Left renal cortex interstitium (tissue), 4 donors: ENCODE measurements at places on chromosomes 1 and 21. TPM values are rescaled to one million over a fixed set of nuclear protein-coding genes. Genes with fewer than 3 reads are reported as not detected.

The CYP4Z1 gene
- polyA plus RNA-seq = 0.66 TPM

- DNase-seq = no peak
Observed at GRCh38 chr1:161966067-161966466, 57.6 kb downstream of the OLFML2B start.

- no peak for DNase-seq
Observed at GRCh38 chr1:112063781-112064728, 74.6 kb upstream of the KCND3 start.

DNA sequence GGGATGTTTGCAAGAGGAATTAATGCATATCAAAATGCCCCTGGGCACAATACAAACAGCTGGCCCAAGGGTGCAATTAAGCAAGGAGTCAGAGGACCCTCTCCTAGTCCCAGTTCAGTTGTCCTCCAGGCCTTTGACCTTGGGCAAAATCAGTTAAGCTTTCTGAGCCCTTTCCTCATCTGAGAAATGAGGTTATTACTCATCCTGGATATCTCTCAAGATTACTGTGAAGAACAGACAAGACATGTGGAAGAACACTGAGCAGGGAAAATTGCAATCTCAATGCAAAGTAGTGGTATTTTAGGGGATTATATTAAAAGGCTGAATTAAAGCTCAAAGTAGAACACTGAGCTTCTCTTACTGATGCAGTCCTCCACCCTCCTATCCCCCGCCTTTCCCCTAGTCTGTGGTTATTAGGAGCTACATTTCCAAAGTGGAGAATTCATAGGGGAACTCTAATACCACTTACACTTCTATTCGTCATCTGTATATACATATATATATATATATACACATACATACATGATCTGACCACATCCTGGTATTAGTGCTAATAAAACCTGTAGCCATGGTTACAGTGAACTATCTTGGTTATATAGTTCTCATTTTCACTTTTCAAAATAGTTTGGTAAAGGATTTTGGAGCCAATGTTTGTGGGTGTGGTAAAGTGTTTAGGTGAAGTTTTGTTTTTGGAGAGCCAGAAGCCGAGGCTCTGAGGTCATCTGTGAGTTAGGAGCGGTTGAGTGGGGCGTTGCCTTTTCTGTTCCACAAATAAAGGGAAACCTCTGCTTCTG lies 18.1 kb downstream of the KIAA0040 start:
- no peak for DNase-seq

DNA sequence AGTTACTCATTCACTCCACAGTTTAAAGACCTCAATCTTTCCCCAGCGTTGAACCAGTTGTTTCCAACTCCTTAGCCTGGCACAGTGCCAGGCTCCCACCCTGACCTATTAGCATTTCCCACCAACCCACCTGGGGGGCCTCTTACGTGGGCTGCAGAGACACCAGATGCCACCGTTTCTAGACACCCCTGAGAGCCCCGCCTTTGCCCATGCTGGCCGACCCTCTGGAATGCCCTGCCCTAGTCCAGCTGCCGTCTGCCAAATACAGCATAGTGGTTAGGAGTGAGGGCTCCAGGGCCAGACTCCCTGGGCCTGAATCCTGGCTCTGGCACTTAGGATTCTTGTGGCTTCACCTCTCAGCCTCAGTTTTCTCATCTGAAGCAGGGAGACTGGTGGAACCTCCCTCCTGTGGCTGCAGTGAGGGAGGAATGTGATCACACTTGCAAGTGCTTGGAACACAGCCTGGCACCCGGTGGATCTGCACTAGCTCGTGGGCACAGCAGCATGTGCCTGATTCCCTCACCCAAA lies 65.2 kb downstream of the TMCO4 start:
- no peak for DNase-seq

GRCh38 chr1:167905182-167905581 lies 8.8 kb downstream of the ADCY10 start:
- no peak for DNase-seq

- no peak for DNase-seq
Observed at GRCh38 chr1:110084227-110085078, 14.0 kb upstream of the ALX3 start.

The SRP9 gene
- 360 TPM for polyA plus RNA-seq

The SUSD4 gene
- polyA plus RNA-seq = 18.0 TPM

- DNase-seq = no peak
Observed at GRCh38 chr1:90579212-90579802, 137.8 kb downstream of the BARHL2 start.

The ELF3 gene
- polyA plus RNA-seq = 79.7 TPM

The OPRD1 gene
- 0.25 TPM for polyA plus RNA-seq

- no peak for DNase-seq
Observed at GRCh38 chr1:100883963-100884362, 10.7 kb downstream of the EXTL2 start.

DNA sequence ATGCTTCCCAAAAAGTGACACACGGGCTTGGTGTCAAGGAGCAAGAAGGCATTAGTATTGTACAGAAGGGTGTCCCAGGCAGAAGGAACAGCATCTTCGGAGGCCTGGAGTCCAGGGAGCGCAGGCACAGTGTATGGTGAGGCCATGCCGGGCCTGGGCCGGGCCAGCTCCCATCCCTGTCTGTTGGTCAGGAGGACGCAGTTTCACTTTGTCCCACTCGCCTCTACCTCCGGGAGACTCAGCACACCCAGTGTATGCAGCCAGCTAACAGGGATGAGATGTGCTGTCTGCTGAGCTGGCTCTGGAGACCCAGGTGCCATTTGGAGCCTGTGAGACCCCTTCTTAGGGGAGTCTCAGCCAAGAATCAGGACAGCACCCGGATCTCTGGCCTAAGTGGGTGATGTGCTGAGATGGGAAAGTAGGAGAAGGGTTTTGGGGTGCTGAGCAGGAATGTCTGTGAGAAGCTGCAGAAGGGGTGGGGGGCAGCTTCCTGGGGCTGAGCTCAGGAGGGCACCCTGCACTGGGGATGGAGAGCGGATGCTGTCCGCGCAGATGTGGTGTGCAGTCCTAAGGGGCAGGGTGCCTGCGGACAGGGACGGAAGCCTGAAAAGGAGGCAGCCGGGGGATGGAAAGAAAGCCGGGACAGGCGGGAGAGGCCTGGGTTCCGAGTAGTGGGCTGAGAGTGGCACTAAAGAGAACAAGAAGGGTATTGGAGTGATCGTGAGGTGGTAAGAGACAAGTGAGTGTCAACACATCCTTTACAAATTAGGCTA lies 25.7 kb downstream of the DMRTB1 start:
- DNase-seq = no peak

GRCh38 chr1:168504064-168504837 lies 39.5 kb downstream of the XCL2 start:
- DNase-seq = no peak

DNA sequence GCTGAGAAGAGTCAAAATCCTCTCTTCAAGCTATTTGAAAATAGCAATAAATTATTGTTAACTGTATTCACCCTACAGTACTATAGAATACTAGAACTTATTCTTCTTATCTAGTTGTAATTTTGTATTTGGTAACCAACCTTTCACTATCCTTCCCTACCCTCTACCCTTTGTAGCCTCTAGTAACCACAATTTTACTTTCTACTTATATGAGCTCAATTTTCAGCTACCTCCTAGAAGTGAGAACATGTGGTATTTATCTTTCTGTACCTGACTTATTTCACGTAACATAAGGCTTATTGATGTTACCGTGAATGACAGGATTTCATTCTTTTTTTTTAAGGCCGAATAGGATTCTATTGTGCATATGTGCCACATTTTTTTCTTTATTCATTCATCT lies 30.0 kb downstream of the ZC3H11B start:
- DNase-seq = no peak

The TESK2 gene
- 6.7 TPM for polyA plus RNA-seq

DNA sequence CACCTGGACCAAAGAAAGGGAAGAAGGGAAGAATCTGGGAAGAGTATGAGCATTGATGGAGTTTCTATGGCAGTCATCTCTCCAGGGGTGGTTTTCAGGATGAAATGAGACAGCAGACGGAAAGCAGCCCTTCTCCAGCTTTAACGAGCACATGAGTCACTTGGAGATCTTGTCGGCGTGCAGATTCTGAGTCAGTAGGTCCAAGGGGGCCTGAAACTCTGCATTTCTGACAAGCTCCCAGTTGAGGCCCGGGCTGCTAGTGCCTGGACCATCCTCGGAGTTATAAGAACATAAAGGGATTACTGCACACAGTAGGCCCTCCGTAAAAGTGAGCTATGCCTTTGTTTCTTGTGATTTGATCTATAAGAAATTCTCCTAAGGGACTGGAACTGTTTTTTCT lies 17.6 kb downstream of the HSPG2 start:
- DNase-seq = no peak

DNA sequence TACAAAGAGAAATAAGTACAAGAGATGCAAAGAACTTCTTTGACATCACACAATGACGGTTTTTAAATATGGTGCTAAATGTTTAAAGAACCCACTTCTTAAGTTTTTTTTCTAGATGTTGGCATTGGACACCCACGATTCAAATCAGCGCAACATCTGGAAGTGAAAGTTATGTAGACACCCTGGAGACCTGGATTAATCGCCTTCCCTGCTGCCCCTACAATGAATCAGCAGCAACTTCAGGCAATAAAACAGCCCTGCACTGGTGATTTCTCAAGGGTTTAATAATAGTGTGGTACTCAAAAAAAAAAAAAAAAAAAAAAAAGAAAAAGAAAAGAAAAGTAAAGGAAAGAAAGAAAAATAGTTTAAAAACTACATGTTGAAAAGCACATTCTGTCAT lies 248.3 kb downstream of the NUF2 start:
- DNase-seq = no peak

The TRPM2 gene
- 1.2 TPM for polyA plus RNA-seq

DNA sequence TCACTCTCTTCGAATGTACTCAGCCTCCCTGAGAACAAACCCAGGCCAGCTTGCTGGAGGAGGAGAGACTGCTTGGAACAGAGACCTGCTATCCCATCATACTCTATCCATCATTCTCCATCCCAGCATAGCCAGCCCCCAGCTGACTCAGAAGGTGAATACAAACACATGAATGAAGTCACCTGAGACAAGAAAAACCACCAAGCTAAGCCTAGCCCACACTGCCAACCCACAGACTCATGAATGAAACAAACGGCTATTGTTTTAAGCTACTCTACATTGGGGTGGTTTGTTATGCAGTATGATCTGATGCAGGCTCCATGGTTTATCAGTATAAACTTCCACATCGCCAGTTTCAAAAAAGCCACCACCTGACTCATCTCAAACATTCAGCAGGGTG lies 395.6 kb downstream of the SETD4 start:
- DNase-seq = no peak

DNA sequence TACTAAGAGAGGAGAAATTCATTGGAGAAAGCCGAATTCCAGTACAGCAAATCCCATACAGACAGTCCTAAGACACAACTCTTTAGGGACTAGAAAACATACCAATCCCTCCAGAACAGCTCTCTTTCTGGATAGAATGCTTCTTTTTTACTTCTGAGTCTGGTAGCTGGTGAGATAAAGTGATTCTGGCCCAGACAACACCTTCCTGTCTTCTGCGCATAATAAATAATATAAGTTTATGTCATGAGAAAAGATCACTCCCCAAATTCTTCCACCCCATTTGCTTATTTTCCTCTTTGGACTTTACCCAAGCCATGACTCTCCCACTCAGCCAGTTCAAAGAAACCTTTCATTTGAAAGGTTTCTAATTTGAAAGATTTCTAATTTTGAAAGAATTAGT lies 98.4 kb downstream of the EDEM3 start:
- DNase-seq = no peak

The ASH1L gene
- 30.9 TPM for polyA plus RNA-seq

- no peak for DNase-seq
Observed at GRCh38 chr21:15617964-15618363, 111.8 kb upstream of the USP25 start.

DNA sequence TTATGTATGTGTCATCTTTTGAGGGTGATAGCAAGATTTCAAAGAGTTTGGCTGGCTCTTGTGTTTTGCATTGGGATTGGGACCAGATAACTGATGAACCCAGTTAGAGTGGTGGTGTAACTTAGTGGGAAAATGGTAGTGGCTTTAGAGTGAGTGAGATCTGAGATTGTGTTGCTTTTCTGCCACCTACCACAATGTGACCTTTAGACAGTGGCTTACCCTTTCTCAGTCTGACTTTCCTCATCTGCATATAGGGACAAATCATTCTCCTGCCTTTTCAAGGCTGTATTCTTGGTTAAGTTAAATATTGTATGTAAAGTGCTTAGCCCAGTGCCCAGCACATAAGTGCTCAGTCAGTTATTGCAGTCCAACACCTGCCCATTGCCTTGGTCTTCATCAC lies 31.3 kb downstream of the CENPF start:
- no peak for DNase-seq

DNA sequence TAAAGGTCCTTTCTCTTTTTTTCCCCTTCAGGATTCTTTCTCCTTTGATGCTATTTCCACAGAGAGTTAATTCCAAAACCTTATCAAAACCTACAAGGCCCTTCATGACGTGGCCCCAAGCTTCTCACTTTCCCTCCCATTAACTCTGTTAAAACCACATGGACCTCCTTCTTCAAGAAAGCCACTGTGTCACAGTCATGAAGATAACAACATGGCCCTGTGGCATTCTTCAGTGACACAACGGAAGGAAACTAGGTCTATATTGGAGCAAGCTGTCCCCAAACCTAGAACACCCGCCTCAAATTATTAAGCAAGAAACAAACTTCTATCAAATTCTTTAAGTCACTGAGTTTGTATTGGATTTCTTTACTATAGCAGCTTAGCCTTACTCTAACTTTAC lies 611.1 kb downstream of the NUF2 start:
- DNase-seq = no peak

The SEC16B gene
- 6.7 TPM for polyA plus RNA-seq

The ZBTB8B gene
- 2.1 TPM for polyA plus RNA-seq

GRCh38 chr1:112322018-112322417 lies 74.0 kb upstream of the CTTNBP2NL start:
- no peak for DNase-seq

The S100A14 gene
- 27.0 TPM for polyA plus RNA-seq

DNA sequence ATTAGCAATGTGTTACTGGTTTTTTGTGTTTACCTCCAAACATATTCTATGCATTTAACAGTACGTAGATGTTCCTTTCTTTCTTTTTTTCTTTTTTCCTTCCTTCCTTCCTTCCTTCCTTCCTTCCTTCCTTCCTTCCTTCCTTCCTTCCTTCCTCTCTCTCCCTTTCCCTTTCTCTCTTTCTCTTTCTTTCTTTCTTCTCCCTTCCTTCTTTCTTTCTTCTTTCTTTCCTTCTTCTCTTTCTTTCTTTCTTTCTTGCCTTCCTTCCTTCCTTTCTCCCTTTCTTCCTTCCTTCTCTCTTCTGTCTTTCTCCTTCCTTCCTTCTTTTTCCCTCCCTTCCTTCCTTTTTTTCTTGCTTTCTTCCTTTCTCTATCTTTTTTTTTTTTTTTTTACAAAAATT lies 46.2 kb upstream of the GNG12 start:
- no peak for DNase-seq

GRCh38 chr1:25516686-25517085 lies 26.7 kb upstream of the LDLRAP1 start:
- no peak for DNase-seq
